ENCODE measurements at places on chromosomes 13 and 19. TPM values are rescaled to one million over a fixed set of nuclear protein-coding genes. Genes with fewer than 3 reads are reported as not detected.

- no peak for DNase-seq
These were observed 497.1 kb upstream of the ARGLU1 start for GRCh38 chr13:107065036-107065435.

DNA sequence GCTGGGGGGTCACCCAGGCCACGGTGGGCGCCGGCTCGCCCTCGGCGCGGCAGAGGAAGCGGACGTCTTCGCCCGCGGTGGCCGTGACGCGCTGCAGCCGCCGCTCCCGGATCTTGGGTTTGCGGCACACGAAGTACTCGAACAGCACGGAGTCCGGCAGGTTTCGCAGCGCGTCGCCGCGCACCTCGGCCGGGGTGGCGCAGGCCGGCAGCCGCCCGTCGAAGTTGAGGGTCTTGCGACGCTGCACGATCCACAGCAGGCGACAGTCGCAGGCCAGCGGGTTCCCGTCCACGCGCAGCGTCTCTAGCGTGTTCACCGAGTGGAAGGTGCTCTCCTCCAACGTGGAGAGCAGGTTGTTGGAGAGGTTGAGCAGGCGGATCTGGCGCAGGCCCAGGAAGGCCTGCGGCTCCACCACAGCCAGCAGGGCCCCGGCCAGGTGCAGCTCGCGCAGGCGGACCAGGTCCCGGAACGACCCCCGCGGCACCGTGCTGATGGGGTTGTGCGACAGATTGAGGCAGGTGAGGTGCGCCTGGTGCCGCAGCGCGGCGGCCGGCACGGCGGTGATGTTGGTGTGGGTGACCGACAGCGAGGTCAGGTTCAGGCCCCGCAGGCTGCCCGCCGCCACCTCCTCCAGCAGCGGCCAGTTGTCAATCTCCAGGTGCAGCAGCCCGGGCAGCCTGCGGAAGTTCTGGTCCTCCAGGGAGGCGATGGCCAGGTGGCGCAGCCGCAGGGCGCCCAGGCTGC, 8.6 kb upstream of the PEAK3 start:
- no peak for DNase-seq

- no peak for DNase-seq
These were observed 39.4 kb upstream of the DGKH start for GRCh38 chr13:42009057-42009456.

DNA sequence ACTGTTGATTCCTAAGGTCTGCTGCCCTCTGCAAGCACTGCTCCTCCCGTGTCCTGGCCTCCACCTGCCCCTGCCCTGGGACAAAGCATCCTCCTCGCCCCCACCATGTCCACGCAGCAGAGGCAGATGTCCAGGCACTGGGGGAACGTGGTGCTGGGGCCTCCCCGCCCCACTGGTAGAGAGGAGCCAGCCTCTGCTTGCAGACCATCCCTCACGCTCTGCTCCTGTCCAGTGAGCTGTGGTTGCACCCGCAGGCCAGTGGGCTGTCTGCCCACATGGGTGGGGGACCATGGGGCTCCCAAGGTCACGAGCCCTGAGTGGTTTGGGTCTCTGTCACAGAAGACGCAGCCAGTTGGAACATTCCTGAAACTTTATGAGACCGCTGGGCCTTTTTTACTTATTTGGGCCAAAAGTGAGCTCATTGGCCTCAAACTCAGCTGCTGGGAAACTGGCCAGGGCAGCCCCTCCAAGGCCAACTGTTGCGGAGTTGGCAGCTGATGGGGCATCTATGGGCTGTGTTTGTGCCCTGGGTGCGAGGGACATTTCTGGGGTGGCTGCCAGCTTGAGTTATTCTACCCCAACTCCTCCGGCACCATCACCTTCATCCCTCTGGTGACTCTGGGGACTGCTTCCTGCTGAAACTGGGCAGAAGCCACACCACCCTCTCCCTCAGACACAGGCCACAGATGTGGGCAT, 64.8 kb upstream of the F7 start:
- DNase-seq: no peak

- no peak for DNase-seq
These were observed 6.3 kb downstream of the FREM2 start for GRCh38 chr13:38693168-38693567.

PSG7 gene
- total RNA-seq: not detected

GRCh38 chr13:25602176-25602575, 230.4 kb downstream of the ATP8A2 start:
- DNase-seq: no peak

DNA sequence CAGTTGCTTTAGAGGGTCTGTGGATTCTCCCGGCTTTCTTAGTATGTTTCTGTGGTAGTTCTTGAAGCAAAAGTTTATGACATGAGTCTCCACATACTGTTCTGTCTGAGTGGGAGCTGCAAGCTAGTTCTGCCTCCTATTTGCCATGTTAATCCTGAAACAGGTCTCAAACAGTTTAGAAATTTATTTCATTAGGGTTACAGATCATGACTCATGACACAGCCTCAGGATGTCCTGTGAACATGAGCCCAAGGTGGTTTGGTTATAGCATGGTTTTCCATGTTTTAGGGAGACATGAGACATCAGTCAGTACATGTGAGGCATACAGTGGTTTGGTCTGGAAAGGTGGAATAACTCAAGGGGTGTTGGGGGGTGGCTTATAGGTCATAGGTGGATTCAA, 77.5 kb downstream of the FNDC3A start:
- no peak for DNase-seq

DNA sequence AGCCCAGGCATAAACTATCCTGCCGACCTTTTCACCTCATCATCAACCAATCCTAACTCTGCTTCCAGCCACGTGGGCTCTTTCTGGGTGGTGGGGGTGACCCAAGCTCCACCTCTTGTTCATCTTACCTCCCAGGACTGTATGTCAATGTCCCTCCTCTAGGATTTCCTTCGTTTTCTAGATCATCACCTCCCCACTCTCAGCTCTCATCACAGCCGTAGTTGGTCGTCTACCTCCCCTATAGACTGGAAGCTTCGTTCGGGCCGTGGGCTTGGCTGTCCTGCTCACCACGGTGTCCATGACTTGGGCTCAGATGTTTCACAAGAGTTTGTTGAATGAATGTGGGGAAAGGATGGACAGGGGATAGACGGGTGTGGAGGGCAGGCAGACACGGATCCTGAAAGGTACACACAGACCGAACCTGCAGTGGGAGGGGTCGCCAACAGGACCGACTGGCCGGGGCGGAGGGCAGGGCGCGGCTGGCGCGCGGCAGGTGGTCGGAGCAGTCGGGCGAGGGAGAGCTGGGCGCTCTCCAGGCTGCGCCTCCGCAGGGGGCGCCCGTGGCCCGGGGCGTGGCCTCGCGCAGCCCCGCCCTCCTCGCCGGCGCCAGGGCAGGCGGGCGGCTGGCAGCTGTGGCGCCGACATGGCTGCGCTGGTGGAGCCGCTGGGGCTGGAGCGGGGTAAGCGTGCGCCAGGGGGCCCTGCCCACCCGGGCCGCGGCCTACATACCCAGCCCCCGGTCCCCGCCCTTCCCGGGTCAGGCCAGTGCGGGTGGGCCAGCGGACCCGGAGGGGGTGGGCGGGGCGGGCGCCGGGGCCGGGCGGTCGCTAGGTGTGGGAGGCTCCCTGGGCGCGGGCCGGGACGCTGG, at the start of gene LIN7B:
Gene LIN7B (plus strand): TSS at position 609 of the 868 bp plus-strand sequence. CDS start 35 bp downstream, at position 644.
- no peak for DNase-seq

DNA sequence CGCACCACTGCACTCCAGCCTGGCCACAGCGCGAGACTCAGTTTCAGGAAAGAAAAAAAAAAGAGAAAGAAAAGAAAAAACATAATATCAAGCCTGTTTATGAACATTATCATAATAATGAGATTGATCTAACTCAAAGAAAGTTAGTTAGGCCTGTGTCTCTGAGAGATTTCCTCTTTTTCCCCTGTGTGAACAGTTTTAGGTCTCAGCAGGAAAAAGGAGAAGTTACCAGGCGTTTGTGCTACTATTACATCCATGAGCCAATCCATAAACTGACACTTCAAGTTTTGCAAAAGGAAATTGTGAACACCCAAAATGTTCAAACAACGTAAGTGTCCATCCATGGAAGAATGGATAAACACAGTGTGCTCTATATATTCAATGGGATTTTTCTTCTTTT, 3.8 kb downstream of the TARM1 start:
- DNase-seq: no peak

ATP1A3 gene
- total RNA-seq: 688 TPM

DNA sequence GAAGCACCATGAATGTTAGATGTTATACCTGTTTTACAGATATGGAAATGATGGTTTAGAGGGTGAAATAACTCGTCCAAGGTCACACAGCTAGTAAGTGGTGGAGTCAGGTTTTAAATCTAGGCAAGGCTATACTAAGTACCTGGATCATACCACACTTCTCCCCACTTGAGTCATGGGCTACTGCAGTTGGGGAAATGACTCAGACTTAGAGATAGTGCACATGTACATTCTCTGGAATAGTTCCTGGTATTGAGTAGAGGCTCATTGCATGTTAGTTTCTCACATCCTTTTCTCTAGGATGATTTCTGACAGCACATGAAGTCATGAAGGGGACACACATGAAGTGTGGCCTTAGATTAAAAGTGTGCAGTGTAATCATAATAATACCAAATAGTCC, 76.2 kb upstream of the TNFSF11 start:
- no peak for DNase-seq

DNA sequence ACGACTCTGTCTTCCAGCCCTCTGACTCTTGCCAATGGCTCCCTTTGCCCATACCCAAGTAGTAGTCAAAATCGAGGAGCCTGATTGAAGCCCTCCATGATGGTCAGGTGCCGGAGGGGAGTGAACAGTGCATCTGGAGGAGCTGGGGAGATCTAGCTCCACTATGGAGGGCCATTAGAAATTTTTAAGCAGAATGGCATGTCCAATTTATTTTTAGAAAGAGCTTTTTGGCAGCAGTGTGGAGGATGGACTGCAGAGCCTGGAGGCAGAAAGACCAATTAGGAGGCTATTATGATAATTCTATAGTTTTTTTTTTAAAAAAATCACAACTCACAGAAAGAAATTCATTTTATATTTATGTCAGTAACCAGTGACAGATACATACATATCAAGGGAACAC, 92.7 kb upstream of the SLC7A1 start:
- DNase-seq: no peak

DNA sequence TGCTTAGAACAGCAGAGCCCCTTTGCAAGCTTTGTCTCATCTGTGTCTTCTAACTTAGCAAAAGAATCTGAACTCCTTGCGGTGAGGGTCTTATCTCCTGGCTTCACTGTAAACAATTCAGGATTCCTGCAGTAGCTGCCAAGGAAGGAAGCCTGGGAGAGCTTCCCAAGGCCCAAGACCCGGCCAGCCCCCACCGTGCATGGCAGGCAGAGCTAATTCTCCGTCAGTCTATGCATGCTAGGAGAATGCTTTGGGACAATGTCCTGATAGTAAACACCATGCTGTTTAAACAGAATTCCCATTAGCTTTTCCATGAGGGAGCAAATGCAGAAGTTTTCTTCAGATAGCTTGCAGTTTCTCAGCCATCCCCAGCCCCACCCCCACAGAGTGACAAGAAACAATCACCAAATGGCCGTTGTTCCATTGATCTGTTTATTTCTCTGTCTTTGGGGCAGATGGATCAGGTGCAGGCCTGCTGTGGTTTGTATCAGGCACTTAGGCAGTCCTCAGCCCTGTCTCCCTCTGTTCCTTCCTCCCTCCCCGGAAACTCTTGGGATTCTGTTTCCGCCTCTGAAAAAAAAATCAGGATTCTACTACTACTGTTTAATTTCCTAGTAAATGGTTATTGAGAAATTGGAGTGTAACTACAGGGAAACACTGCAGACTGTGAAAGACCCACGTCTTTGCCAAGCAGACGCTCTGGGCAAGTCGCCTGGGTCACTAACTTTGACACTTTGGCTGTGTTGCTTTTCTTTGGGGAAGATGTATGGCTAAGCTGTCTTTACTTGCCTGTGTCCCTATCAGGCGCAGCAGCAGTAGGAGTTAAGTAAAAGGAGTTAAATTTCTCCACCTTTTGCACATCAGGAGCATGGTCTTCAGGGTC, 40.7 kb upstream of the SPATA13 start:
- no peak for DNase-seq

C5AR2 gene
- total RNA-seq: 0.70 TPM

CILP2 gene
- 1.3 TPM for total RNA-seq
